ENCODE measurements at places on chromosomes 5 and 9. TPM values are rescaled to one million over a fixed set of nuclear protein-coding genes. Genes with fewer than 3 reads are reported as not detected.

Gene ADRA1B
- total RNA-seq = 1.7 TPM

- no peak for DNase-seq
Observed at GRCh38 chr9:16119261-16120230, 566.7 kb downstream of the CCDC171 start.

GRCh38 chr9:108666240-108666784, 189.5 kb downstream of the ACTL7B start:
- no peak for DNase-seq

GRCh38 chr9:70635790-70636189, 221.3 kb upstream of the KLF9 start:
- no peak for DNase-seq

GRCh38 chr5:112870966-112871365, 9.9 kb downstream of the SRP19 start:
- no peak for DNase-seq

DNA sequence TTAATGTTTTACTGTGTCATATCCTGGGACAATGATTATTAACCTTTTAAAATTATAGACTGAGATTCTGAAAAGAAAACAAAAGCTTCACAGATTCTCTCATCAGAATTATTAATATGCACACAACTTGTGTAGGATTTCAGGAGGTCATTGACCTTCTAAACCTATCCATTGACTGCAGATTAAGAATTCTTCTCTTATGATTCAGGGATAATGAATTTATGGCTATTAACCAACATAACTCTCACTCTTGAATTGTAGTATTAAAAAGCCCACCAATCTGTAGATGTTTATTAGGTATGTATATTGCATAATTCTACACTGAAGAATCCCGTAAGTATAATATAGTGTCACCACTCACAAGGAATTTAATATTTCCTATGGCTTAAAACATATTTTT, 179.8 kb downstream of the PBX3 start:
- DNase-seq = no peak

- no peak for DNase-seq
Observed at GRCh38 chr9:134885001-134885678, 4.5 kb downstream of the FCN2 start.

DNA sequence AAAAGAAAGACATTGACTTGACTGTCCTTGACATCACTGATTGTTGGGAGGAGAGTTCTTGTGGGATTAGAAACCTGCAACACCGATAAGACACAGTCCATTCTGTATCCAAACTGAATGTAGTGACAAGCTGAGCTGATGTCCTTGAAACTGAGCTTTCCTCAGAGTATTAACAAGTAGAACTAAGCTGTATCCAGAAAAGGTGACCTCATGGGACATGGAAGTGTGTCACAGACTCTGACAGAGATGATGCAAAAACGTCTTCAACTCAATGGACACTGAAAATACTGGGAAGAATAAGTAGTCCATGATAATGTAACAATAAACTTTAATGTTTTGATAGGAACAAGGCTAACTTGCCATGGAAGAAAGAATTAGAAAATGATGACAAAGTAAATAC, 690.1 kb downstream of the CDH18 start:
- no peak for DNase-seq

GRCh38 chr9:91799113-91799744, 150.8 kb downstream of the ROR2 start:
- no peak for DNase-seq

Measured in esophagus muscularis mucosa (tissue), 4 donors.